ENCODE measurements at places on chromosomes 11 and 22.

- no peak for DNase-seq
These were observed 661.5 kb downstream of the LRRC4C start for GRCh38 chr11:40797981-40798380.

- DNase-seq = no peak
These were observed 1.7 kb downstream of the NCF4 start for GRCh38 chr22:36862251-36863242.

GRCh38 chr11:15471895-15472799 is 357.4 kb downstream of the INSC start:
- no peak for DNase-seq

- DNase-seq = no peak
These were observed 49.7 kb downstream of the RTL6 start for GRCh38 chr22:44448271-44448830.

- DNase-seq = no peak
These were observed 502.1 kb downstream of the ETS1 start for GRCh38 chr11:128085276-128085675.

GRCh38 chr11:6544921-6545850 is 48.1 kb downstream of the DNHD1 start:
- no peak for DNase-seq

- DNase-seq = no peak
These were observed 33.0 kb downstream of the PPP6R2 start for GRCh38 chr22:50376085-50376651.

GRCh38 chr11:35013514-35014233 is 97.3 kb downstream of the PDHX start:
- no peak for DNase-seq

- DNase-seq = no peak
These were observed 131.3 kb downstream of the KCNC1 start for GRCh38 chr11:17865765-17866428.
